Nephron progenitor cell (in vitro differentiated cells): ENCODE measurements at places on chromosomes 2 and 18.

DNA sequence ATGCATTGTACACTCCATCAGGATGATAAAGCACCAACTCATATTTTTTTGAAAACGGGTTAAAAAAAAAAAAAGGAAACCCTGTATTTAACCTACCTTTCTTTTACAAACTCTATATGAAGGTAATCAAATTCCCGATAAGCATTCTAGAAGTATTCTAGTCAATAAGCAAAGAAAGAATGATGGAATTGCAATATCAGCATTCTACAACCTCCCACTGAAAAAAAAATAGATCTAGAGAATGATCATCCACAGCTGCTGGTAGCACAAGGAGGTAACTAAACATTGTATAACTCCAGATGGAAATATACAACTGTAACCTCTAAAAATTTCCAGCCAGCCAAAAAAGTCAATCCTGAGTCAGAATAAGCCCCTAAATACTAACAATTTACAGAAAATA, 95.3 kb upstream of the DCC start:
- DNase-seq: no peak

DNA sequence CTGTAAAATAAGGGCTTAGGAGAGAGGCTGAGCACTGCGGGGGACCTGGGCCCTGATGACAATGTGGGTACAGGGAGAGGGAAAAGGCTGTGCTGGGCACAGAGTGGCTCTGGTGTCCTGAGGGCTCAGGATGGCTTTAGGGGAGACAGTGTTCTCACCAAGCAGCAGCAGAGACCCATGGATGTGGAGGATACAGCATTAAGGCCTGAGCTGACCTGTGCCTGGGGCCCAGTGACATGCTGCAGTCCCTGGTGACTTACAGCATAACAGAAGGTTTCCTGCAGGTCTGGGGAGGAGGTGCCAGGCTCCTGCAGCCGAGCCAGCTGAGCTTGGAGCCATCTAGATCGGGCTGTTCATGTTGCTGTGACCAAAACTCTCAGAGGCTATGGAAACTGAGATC, 191.3 kb upstream of the SMAD2 start:
- DNase-seq: no peak

- no peak for DNase-seq
Observed at GRCh38 chr2:28247290-28247689, 145.4 kb upstream of the FOSL2 start.

DNA sequence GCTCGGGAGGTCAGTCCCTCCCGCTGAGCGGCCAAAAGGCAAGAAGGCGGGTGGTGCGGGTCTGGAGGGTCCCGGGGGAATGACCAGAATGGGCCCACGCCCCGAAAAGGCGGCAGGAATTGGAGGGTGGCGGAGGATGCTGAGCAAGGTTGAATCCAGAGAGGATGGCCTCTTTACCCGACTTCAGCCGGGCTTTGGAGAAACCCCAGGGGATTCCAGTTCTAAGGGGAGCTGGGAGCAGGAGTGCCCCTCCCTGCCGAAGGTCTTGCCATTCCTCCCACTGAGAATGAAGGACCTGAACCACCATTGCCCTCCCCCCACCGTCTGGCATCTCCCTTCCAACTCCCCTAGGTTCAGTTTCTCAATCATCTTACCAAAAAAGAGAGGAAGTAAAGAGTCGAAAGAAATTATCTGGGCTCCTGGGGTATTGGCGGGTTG, 38.9 kb upstream of the ATP6V1B1 start:
- DNase-seq: no peak
